Left lung (tissue), 14 donors: ENCODE measurements at places on chromosomes 1 and 21. TPM values are rescaled to one million over a fixed set of nuclear protein-coding genes. Genes with fewer than 3 reads are reported as not detected.

DNA sequence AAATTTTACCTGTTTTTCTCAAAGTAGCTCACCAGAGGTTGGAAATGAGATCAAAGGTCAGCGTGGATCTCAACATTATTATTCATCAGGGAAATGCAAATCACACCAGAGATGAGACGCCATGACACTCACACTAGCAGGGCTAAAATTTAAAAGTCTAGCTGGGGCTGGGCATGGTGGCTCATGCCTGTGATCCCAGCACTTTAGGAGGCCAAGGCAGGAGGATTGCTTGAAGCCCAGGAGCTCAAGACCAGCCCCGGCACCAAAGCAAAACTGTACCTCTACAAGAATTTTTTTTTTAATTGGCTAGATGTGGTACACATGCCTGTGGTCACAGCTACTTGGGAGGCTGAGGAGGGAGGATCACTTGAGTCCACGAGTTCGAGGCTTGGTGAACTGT lies 41.4 kb upstream of the PCBP3 start:
- DNase-seq, result no peak
- no peaks in the 10 kb centered on the region for H3K36me3 ChIP-seq
- no peaks in the 10 kb centered on the region for H3K27me3 ChIP-seq
- no peak overlapping the region for H3K27ac ChIP-seq
- H3K4me3 ChIP-seq, result no peak overlapping the region

POU3F1 gene
- total RNA-seq, result not detected

DNA sequence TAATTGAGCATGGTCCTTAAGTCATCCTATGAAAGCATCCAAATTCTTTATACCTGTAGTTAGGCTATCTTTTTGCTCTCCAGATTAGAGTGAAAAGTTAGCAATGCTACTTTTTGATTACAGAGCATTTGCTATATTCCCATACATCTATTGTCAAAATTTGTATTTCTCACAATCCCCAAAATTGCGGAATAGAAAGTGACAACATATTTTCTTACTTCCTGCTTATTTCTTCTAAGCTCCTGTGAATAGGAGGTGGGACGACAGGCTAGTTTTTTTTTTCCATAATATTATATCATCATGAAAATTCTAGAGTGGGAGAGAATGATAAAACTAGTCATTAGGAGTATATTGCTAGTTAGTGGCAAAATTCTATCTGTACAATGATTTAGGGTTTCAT lies 264.0 kb upstream of the DPYD start:
- H3K4me3 ChIP-seq, result no peak overlapping the region
- H3K27ac ChIP-seq, result no peak overlapping the region
- H3K36me3 ChIP-seq, result no peaks in the 10 kb centered on the region
- H3K4me1 ChIP-seq, result no peaks in the 10 kb centered on the region
- DNase-seq, result no peak
- H3K27me3 ChIP-seq, result no peaks in the 10 kb centered on the region

FCRL2 gene
- 0.99 TPM for total RNA-seq

CD84 gene
- 17.2 TPM for total RNA-seq

- H3K27ac ChIP-seq, result no peak overlapping the region
- H3K36me3 ChIP-seq, result no peaks in the 10 kb centered on the region
- H3K4me1 ChIP-seq, result peaks cover 4% of the 10 kb centered on the region
- H3K27me3 ChIP-seq, result peaks cover 4% of the 10 kb centered on the region
These were observed 4.8 kb upstream of the GPR37L1 start for GRCh38 chr1:202117898-202118371.

DNA sequence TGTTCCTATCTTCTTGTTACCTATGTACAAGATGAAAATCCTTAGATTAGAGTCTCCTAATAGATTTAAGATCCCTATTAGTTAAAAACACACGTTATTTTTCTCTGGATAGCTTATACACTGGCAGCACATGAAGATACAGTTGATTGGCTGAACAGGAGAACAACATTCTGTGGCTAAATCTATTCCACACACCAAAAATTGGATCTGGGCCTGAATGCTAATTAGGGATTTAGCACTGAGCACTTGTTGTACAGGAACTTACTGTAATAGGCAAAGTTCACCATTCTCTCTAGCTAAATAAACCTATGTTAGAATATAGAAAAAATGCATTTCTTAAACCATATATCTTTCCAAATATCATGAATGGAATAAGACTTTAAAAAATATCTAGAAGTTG lies 117.1 kb upstream of the PTGFR start:
- no peaks in the 10 kb centered on the region for H3K27me3 ChIP-seq
- no peak overlapping the region for H3K27ac ChIP-seq
- DNase-seq, result no peak

DNA sequence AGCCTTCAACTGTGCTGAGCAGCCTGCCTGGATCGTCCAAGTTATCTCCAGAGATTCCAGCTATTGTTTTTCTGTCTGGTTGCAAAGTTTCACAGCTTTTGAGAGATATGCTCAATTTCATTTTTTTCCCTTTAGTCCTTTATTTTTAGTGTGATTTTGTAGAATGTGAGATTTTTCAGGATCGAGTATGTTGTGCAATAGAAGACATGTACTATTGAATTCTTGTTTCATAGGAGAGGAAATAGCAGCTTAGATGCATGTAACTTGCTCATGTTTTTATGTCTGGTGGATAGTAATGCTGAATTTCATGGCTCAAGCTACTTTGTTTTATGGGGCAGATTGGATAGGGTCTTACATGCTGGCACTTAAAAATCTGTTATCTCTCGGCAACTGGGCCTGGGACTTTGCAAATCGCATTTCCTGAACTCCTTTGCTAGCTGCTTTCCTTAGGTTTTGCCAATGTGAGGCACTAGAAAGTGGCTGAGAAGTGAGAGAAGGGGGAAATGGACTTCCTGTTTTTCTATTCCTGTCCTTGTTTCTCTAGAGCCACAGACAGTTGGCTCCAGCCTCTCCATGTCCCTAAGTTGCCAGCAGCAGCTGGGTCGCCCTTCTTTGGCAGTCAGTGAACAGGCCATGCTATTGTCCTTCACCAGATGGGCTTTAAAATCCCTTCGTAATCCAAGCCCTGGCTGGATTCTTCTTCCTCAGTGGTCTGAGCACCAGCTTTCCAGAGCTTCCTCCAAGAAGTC lies 101.4 kb upstream of the PDE4B start:
- DNase-seq, result no peak
- H3K4me1 ChIP-seq, result peaks cover 17% of the 10 kb centered on the region
- H3K27me3 ChIP-seq, result no peaks in the 10 kb centered on the region
- H3K27ac ChIP-seq, result no peak overlapping the region
- H3K36me3 ChIP-seq, result no peaks in the 10 kb centered on the region
- no peak overlapping the region for H3K4me3 ChIP-seq

PGLYRP3 gene
- not detected for total RNA-seq

RNF186 gene
- total RNA-seq, result not detected

DNA sequence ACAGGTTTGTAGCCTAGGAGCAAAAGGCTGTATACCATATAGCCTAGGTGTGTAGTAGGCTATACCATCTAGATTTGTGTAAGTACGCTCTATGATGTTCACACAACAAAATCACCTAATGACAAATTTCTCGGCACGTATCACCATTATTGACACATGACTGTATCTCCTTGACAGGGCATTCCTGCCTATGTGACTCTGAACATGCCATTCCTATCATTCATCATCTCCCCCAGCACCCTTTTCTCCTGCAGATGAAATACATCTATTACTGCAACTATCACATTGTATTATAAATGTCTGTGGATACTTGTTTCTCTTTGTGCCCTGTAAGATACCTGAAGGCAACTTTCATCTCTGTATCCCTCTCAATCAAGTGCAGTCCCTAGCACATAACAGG lies 29.9 kb downstream of the TP53BP2 start:
- DNase-seq, result no peak
- no peak overlapping the region for H3K4me3 ChIP-seq
- H3K4me1 ChIP-seq, result peaks cover 24% of the 10 kb centered on the region
- H3K36me3 ChIP-seq, result no peaks in the 10 kb centered on the region

TAS1R1 gene
- not detected for total RNA-seq

NGF gene
- 1.3 TPM for total RNA-seq

PRKCZ gene
- total RNA-seq, result 100 TPM

GBP5 gene
- 3.0 TPM for total RNA-seq
